Stimulated activated CD4-positive, alpha-beta T cell treated with anti-CD3 and anti-CD28 coated beads, Interleukin-12 subunit alpha, Interleukin-12 subunit beta, amount 100 ng/mL, for 48 hours (primary cell): ENCODE measurements at places on chromosomes 3 and 15.

- DNase-seq: no peak
Observed at GRCh38 chr3:115354010-115354409, 206.9 kb upstream of the ZBTB20 start.

DNA sequence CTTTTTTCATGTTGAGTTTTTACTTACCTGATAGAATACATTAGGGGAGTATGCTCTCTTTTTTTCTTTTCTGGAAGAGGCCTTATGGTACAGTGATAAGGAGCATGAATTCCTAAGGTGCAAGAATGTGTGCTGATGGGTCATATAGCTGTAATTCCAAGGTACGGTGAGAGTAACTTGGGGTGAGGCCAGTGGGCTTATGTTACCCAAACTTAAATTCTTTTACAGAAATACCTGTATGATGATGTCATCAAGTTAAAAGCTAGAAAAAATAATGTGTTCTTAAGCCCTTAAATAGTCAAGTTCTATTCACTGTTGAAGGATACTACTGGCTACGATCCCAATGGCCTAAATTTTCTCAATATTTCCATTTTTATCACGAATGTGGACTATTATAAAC, 111.2 kb downstream of the GMPS start:
- no peak for DNase-seq

DNA sequence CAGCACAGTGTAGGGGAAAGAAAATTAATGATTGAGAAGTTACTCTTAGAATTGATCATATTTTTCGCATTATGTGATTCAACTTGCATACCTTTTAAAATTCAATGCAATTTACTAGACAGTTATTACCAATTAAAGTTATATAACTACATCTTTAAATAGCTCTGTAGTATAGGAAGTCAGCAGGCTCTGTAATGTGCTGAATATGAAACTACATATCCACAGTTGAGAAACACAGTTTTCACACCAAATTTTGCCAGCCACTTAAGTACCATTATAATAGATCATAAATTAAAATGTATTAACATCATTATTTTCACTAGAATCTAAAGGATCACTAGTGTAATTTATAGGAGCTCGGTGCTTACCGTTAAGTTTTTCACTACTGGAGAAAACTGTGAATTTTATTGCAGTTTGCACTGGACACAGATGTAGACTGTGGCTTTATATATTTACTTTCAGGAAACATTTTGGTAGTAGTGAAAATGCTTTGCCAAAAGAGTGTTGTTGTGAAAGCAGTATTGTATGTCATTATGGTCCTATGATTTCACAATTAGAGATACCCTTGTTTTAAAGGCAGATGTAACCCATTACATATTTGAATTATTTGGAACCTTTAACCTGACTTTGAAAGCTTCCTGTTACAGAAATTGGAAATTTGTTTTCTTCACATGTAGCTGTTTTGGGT, 113.6 kb downstream of the PLCL2 start:
- DNase-seq: no peak

DNA sequence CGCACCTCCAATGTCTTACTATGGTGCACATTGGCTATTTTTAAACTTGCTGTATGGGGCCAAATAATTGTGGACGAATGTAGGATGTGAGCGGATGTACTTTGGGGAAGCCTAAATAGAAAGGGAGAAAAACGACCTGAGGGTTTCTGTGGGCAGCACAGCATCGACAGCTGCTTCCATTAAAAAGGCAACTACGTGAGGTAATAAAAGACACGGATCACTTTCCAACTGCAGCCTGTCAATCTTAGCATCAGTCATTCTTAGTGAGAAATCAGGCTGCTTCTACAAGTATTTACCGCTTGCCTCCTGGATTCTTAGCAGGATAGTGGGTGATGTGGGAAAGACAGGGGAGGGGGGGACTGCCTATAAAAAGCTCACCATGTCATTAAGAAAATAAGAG, 186.7 kb upstream of the SLC2A2 start:
- no peak for DNase-seq

GRCh38 chr3:172685331-172686214, 25.3 kb downstream of the NCEH1 start:
- no peak for DNase-seq

DNA sequence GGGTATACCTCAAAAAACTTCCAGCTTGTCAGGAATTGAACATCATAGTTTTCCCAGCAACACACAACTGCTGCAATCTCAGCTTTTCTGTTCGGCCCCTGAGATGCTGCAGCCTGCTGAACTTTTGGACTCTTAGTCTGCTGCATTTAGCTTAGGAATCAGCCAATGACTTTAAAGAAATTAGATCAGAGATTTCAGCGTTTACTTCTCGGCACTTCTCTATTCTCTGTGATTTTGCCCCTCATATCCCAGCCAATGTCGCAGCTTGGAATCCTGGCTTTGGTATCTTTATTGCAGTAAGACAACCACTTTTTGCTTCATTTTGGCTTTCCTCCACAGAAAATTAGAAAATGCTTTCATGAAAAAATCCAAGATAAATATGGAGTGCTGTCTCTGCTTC, 86.3 kb upstream of the MCTP2 start:
- DNase-seq: no peak

- DNase-seq: no peak
Observed at GRCh38 chr15:78139578-78139977, 8.3 kb upstream of the CIB2 start.

- no peak for DNase-seq
Observed at GRCh38 chr15:29805043-29805707, 17.1 kb downstream of the TJP1 start.

DNA sequence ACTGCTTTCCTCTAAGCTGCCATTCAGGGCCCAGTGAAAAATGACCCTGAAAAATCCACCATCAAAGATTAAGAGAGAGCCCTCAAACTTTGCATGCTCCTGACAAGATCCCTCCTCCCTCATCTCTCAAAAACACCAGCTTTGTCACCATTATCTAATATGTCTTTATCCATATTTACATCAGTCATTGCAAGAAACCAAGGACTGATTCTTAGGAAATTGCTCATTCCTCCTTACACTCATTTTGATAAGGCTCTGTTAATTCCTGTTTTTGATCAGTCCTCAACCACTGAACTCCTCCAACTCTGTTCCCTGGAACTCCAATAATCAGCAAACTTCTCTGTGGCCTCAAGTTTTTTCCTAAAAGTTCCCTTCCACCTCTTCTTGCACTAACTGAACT, 51.8 kb downstream of the CD200 start:
- no peak for DNase-seq

DNA sequence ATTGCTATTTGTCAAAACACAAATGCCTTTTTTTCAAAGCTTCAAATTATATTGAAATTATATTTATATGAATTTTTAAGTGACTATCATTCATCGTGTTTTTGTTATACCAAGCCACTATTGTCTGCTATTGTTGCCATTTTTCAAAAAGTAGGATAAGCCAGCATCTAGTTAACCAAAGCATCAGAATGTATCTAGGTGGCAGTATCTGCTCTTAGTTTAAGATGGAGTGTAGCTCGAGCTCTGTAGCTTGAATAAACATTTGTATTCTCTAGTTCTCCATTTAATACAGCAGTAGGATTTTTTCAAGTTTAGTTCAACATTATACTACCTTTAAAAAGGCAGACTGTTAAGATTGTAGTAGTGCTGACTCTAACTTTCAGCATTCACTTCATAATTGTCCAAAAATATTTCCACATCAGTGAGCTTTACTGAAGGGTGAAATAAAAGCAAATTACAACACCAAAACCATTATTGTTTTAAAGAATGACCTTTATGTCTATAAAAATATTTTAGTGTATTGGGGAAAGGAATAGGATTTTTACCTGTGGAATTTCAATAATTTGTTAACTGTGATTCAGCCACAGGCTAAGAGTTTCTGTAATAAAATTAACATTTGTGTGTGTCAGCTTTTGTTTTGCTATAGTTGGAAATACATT, 19.6 kb upstream of the C15orf61 start:
- DNase-seq: no peak

DNA sequence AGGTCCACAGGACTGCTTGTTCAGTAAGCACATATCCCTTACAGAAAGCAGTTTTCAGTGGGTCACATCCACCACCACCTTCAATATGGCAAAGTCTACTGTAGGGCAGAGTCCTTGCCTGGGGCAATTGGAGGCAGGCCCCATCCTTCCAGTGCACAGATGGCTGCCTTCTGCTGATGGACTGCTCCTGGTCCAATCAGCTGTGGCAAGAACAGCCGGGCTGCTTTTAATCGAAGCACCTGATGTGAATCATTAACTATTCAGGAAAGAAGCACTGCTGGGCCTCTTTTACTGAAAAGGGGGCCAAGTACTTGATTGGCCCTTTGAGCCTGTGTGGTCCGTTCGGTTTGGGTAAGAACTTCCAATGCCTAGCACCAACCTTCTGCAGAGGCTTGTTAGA, 24.4 kb downstream of the LARS2 start:
- DNase-seq: no peak

DNA sequence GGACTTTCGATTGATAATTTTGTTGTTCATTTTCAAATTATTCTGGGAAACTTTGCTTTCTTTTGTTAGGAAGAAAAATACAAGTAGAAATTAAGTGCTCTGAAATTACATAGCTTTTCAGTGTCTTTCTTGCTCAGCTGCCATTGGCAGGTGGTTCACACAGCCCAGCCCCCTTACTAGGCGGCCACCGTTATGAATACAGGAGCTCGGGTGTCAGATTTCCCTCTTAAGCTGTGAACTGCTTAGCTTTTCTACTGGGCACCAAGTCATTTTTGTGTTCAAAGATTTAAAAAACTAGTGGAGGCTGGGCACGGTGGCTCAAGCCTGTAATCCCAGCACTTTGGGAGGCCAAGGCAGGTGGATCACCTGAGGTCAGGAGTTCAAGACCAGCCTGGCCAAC, 55.2 kb downstream of the HMG20A start:
- DNase-seq: no peak

- DNase-seq: no peak
Observed at GRCh38 chr3:189312866-189313265, 141.1 kb downstream of the TPRG1 start.

- no peak for DNase-seq
Observed at GRCh38 chr3:16687221-16687620, 82.0 kb upstream of the DAZL start.

DNA sequence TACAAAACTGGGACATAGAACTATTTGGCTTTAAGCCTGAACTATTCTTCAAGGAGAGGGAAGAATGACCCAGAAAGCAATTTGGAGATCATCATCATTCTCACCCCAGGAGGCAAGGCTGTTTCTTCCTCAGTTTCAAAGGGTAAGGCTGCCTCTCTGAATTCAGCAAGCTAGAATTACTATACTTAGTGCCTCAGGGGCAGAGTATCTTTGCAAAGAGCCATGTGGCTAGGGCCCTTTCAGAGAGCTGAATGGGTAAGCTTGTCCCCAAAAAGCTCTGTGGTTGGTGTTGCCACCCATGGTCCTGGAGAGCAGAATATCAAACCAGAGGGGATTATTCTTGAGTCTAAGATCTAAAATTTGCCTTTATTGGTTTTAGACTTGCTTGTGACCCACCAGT, 720.3 kb upstream of the ARPP21 start:
- DNase-seq: no peak

- DNase-seq: no peak
Observed at GRCh38 chr15:87038404-87038803, 958.7 kb downstream of the AGBL1 start.

GRCh38 chr3:196868297-196868661, 559 bp downstream of the SENP5 start:
- DNase-seq: no peak

- DNase-seq: no peak
Observed at GRCh38 chr3:169556349-169556870, 107.1 kb downstream of the MECOM start.

DNA sequence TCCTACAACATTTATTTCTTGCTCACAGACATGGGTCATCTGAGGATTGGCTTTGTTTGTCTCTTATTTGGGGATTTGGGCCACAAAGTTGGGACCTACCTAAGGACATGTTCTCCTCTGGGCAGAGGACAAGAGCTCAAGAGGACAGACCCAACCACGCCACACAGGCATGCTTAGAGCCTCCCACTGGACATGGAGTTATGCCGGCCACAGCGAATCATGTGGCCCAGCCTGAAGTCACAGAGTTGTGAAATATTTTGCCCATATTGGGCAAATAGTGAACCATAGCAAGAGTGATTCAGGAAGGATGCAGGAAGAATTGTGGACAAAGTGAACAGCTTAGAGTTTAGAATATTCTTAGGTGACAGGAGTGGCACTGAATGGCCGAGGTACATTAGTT, 9.9 kb downstream of the TRAK1 start:
- no peak for DNase-seq

- no peak for DNase-seq
Observed at GRCh38 chr3:61092870-61093269, 158.4 kb downstream of the FHIT start.

- no peak for DNase-seq
Observed at GRCh38 chr3:108736821-108737220, 20.4 kb downstream of the RETNLB start.

- no peak for DNase-seq
Observed at GRCh38 chr3:21729331-21729730, 21.7 kb downstream of the ZNF385D start.

GRCh38 chr3:184899953-184900595, 88.1 kb downstream of the VPS8 start:
- DNase-seq: no peak

- DNase-seq: no peak
Observed at GRCh38 chr15:61888074-61888780, 172.0 kb downstream of the VPS13C start.

- DNase-seq: no peak
Observed at GRCh38 chr3:127663151-127663550, 9.6 kb upstream of the ABTB1 start.

DNA sequence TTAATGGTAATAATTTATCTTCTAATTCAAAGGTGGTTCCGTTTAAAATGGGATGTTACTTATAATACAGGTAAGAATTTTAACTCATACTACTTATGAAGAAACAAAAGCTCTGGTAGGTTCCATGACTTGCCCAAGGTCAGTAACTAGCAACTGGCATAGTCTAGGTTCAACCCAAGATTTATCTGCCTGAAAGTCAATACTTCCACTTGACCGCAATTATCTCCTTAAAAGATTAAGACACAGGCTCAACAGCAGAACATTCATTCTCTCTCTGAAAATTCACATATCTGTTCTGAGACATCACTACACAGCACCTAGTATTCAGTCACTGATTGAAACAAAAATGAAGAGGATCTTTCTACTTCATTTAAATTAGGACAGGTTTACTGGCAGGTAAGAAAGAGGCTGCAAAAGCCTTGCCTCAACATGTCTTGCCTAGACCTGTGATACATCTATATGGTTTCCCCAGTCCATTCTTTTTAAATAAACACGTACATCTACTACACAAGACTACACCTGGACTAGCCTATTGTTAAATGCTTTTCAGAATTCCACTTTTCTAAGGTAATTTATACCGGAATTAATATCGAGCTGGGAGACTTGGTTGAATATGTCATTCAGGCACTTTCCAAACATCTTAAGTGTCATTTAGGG, 1.2 kb downstream of the CSNK1G1 start:
- no peak for DNase-seq
